ENCODE measurements at places on chromosomes 5 and 9. TPM values are rescaled to one million over a fixed set of nuclear protein-coding genes. Genes with fewer than 3 reads are reported as not detected.

GRCh38 chr9:96383165-96383942 lies at the start of gene SLC35D2:
SLC35D2 (minus strand) TSS chr9:96383711; CDS start chr9:96383634, 77 bp downstream.
- DNase-seq, result peak; percentile 23

DNA sequence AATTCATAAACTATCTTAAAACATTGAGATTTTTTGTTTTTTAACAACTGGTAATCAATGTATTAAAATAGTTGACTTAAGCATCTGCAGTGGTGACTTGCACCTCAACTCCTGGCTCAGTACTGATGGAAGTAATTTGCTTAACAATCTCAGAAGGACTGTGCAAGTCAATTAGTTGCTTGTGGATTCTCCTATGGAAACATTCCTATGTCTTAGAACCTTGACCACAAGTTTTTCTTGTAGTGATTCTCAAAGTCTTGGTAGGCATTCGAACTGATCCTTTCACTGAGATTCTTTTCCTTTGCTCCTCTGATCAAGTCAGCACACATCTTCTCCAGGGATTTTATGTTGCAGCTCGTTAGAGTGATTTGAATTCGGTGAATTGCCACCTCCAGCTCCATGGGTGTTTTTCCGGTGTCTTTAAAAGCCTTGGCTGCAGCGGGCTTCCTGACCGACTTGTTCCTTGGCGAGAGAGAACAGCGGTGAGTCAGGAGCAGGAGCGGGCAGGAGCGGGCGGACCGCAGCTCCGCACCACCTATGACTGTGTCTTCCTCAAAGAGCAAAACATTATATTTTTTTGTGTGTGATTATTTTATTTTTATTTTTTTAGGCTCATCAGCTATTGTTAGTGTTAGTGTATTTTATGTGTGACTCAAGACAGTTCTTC lies 21.1 kb downstream of the HMGXB3 start:
- no peak for DNase-seq

DNA sequence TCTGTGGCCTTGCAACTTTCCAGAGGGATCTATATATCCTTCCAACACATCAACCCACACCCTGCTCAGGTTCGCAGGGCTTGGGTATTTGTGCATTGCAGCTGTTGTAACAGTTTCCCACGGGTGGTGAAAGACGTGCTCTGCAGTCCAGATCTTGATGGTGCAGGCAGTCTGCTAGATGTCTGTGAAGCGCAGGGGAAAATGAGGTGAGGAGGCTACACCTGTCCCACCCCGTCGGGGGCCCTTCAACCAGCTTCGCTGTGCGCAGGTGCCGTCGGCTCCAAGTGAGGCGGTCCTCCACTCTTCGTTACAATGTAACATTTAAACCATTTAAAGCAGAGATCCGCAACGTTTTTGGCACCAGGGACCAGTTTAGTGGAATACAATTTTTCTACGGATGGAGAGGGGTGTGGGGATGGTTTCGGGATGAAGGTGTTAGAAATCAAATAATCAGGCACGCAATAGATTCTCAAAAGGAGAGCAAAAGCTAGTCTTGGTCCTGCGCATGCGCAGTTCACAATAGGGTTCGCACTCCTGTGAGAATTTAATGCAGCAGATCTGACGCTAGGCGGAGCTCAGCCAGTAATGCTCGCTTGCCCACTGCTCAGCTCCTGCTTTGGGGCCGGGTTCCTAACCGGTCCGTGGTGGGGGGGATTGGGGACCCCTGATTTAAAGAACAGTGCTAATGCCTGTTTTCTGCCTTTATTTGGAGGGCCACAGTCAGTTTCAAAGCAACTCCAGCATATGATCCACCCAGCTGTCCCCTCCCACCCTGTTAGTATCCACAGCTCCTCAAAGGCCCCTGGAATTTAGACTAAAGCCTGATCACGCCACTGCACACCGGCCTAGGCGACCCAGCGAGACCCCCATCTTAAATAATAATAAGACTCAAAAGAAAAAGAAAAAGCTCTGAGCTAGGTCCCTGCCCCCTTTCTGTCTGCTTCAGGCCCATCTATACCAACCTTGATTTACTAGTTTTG lies 97.1 kb upstream of the SELENOP start:
- DNase-seq, result peak; percentile 91

FAM78A gene
- total RNA-seq, result 88.7 TPM

DNA sequence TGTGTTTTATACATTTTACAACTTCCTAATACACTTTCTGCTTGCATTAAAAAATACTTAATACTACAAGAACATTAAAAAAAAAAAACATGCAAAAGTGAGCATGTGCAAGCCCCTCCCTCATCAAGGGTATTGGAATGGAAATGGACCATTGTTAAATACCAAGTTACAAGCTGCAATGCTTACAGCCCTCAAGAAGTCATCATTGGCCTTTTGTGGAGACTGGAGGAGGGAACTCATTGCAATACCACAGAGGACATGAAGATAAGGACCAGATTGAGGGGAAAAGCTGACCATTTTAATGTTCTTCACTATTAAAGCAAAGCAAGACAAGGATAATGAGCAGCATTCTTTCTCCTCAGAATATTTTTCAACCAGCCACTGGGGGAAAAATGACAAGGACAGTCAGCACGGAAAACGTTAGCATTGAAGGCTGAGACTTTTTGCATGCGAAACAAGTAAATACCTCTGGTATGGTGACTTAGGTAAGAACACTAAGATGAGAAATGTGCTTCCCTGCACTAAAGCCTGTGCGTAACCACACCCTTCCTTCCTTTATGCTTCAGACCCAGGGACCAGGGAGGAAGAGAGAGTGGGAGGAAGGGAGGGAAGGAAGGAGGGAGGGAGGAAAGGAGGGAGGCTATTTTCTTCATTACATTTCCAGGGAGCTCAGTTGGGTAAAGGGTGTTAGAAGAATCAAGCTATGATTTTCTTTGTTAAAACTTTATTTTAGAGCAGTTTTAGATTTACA lies 141.1 kb upstream of the RAPGEF1 start:
- no peak for DNase-seq

- DNase-seq, result no peak
Measured at GRCh38 chr9:10268531-10269485, 344.0 kb downstream of the PTPRD start.

KCTD16 gene
- total RNA-seq, result not detected

- DNase-seq, result no peak
Measured at GRCh38 chr5:28483327-28484025, 1445.1 kb upstream of the CDH9 start.

DNA sequence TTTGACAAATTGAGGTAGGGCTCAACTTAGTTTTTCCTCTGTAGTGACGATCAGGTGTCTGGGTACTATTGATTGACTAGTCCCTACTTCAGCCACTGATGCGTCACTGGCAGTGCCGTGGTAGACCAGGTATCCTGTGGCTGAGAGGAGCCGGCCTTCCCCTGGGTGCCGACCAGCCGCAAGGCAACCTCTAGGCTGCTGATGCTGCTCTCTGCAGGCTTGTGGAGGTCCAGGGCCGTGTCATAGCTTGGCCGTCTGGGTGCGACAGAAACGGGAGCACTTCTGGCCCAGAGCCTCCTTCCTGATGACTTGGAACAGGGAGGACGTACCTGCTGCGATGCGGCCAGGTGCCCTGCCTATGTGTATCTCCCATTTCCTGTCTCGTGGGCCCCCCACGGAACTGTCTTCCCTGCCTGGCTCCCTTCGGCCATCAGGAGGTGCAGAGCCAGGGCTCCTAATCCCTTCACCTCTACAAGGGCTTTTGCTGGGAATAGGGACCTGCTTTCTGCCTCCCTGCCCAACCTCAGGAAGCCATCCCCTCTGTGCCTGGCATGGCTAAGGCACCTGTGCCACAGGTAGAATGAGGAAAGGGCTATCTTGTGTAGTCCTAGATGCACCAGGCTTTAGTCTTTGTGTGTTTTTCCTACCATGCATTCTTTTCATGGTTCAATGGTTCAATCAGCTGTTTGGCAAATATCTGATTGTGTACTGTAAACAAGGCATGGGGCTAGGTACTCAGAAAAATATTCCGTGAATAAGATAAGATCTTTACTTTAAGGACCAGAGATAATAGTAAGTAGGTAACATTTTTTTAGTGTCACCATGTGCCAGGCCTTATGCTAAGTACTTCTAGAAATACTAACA lies 44.6 kb downstream of the MVB12B start:
- no peak for DNase-seq

DNA sequence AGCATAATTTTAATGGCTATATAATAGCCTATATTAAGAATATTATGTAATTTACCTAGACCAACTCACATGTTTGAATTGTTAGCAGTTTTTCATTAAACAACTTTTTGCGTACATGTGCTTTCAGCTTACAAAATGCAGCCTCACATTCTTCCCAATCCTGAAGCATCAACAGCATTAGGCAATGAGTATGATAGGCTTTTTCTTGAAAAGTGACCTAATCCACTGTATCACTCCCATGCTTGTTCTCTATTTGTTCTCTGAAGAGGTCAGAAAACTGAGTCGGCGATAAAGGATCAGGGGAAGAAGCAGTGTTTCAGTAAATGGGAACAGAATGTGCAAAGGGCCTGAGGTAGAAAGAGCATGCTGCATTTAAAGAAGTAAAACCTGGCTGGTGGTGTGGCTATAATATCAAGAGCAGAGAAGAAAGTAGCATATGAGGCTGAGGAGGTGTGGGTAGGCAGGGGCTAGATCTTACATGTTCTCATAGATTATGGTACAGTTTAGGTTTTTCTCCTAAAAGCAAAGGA lies 212.4 kb downstream of the SAXO1 start:
- DNase-seq, result no peak

CCL28 gene
- 16.8 TPM for total RNA-seq

FOXD1 gene
- total RNA-seq, result 0.28 TPM

OR13C2 gene
- not detected for total RNA-seq

DNA sequence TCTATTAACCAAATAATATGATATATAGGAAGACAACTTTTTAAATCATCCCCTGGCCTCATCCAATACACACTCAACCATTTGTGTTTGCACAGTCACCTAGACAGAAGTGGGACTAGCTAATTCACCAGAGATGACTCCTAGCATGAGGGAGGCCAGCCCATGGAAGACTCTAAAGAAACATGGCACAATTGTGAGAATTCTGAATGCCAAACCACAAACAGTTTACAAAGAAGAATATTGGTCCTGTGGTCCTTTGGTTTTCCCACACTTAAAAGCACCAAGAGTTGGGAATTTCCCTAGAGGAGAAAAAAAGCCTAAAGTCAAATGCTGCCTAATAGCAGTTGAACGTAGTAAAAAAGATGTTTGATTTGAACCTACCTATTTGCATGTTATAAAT lies 609.9 kb downstream of the ACTL7B start:
- no peak for DNase-seq

DNA sequence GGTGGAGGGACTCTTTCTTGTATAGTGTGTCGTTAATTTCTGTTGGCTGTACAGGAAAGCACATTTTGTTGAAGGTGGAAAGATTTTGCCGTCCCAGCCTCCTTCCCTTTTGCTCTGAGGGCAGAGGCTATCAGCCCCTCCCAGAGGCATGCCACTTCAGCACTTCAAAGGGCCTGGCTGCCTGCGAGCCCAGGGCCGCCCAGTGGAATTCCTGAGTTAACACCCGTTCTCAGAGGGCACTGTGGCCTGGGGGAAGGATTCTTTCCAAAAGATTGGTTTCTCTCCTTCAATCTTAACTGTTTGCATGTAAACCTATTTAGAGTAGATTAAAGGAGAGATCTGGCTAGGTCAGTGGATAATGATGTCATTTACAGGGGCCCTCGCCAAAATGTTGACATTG lies 238.6 kb downstream of the FANCC start:
- no peak for DNase-seq

GRCh38 chr5:175668006-175668405 lies 10.1 kb downstream of the HRH2 start:
- DNase-seq, result no peak

DNA sequence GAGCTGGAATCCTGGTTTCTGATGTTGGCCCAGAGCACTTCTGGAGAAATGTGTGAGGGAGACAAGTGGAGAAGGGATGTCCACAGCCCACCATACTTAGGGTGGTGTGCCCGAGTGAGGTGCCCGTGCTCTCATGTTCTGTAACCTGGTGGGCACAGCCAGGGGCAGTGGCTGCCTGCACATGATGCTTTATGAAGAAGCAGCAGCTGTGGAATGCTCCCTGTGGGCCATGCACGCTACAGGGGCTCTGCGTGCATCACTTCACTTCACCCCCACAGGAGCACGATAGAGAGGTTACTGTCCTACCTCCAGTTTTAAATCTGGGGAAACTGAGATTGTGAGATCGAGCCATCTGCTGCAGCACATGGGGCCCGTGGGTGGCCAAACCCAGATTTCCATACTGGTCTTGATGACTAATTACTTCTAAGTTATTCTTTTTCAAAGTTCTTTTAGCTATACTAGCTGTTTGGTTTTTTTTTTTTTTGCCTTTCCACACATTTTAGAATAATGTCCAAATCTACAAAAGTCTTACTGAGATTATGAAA lies 441.6 kb downstream of the GADD45G start:
- no peak for DNase-seq

GRCh38 chr5:157911568-157911967 lies 52.6 kb upstream of the CLINT1 start:
- no peak for DNase-seq

DNA sequence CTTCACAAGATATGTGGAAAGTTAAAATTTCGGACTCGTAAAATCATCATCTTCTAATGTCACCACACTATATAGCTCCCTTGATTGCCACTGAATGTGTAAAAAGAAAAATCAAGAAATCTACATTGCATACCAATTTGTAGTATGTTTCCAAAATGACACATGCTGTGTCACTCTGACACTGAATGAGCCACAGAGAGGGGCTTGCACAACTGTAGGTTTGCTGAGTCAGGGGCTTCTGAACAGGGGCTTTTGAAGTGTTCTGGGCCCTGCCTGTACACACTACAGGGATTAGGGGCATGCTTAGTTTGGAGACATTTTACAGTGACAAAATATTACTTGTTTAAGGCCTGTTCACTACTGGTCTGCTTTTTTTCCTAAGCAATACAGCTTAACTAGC lies 234.4 kb upstream of the GRAMD2B start:
- DNase-seq, result no peak

- no peak for DNase-seq
Measured at GRCh38 chr9:70410368-70410767, 4.1 kb downstream of the KLF9 start.

SV2C gene
- 0.28 TPM for total RNA-seq

DNA sequence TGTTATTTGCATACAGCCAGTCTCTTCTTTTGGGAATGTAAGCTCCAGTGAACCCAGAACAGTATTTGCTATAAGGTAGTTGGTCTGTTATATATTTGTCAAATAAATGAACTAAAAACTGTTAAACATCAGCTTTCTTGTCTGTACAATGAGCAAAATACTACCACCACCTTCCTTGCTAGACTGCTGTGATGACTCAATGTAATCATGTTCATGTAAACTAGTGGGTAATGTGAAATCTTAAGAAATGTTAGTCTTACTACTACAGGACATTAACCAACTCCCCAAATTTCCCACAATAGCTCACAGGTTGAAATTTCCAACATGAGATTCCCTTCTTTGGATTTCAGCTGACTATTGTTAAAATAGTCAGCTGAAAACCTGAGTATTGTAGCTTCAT lies 176.1 kb downstream of the TRPM3 start:
- DNase-seq, result no peak

DNA sequence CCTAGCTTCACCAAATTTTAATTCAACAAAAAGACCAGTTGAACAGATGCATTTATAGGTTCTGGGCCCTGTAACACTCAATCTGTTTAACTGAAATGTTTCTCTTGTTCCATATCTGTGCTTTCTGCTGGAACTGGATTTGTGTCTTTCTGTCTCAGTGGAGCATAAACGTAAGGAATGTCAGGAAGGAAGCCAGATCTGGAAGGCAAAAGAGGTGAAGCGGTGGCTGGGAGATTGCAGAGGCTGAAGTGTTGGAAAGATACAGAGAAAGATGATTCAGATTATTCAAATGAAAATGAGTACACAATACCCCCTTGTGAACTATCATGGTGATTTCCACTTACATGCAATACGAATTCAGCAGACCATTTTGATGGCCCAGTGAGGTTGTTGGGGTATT lies 406.8 kb downstream of the BRINP1 start:
- no peak for DNase-seq

Measured in activated CD4-positive, alpha-beta memory T cell treated with anti-CD3 and anti-CD28 coated beads, Interleukin-2, amount 10 ng/mL, durations not matched to agents 7 days and 5 days (primary cell).